Thoracic aorta (tissue), 2 donors: ENCODE measurements at places on chromosomes 16 and 17.

- DNase-seq = no peak
These were observed 9.9 kb upstream of the SPPL2C start for GRCh38 chr17:45834471-45835396.

DNA sequence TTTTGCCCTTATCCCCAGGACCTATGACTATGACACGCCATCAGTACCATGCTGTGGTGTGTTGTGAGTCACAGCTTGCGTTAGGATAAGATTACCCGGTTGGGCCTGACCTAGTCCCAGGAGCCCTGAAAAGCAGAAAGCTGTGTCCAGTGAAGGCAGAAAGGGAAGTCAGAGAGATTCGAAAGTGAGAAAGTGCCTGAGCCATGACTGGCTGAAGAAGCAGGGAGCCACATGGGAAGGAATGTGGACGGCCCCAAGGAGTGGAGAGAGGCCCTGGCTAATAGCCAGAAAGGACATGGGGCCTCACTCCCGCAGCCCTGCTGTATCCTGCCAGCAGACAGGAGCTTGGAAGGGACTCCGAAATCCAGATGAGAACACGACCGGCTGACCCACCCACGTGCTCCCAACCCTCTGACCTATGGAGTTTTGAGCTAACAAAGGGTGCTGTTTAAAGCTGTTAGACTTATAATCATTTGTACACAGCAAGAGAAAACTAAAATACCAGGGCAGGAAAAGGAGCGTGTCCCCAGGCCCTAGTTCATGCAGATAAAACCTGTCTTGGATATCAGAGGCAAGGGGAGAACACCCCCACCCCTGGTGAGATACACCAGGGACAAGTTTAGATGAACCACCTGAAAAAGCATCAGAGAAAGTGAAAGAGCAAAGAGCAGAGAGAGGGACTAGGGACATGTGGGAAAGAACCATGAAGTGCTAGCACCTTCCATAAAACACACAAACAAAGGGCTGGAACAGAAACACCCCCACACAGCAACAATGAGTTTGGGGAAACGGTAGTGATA, 115.3 kb downstream of the SLC39A11 start:
- DNase-seq = no peak

DNA sequence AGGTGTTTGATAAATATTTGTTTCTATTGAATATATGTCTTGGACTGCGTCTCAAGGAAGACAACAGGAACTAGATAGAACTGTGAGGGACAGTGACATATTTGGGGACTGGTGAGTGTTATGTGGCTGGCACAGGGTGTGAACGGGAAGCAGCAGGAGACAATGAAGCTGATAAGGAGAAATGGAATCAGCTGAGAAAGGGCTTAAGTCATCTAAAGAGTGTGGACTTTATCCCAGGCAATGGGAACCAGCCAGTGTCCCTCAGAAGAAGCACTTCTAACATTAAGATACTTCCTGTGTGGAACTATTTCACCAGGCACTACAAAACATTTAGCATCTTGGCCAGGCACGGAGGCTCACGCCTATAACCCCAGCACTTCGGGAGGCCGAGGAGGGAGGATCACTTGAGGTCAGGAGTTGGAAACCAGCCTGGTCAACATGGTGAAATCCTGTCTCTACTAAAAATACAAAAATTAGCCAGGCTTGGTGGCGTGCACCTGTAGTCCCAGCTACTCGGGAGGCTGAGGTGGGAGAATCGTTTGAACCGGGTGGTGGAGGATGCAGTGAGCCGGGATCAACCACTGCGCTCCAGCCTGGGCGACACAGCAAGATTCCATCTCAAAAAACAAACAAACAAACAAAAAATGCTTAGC, 41.2 kb downstream of the ARHGAP17 start:
- no peak for DNase-seq

DNA sequence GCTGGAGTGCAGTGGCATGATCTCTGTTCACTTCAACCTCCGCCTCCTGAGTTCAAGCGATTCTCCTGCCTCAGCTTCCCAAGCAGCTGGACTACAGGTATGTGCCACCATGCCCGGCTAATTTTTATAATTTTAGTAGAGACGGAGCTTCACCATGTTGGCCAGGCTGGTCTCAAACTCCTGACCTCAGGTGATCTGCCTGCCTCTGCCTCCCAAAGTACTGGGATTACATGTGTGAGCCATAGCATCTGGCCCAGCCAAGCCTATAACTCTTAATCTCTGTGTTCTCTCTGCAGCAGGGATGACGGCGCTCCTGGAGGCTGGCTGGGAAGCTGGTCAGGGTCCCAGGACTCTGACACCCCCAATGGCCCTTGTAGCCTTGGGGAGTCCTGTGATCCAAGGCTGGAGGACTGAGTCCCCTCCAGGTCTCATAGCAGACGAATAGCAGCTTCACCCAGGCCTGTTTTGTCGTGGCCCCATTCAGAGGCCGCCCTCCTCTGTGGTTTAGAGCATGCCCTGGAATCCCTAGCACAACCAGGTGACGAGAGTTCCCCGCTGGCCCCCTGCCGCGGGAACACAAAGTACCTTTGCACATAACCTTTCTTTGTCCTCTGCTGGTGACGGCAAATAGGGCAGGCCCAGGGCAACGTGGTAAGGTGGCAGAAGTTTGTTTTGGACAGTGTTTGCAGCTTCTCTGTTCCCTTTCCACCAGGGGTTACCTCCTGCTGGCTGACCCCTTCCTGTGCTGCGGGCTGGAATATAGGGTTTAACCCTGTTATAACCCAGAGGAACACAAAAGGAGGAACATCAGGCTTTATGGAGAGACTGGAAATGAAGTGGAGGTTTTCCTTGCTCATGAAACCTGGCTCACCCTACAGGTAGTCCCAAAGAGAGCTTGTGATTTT, 43.0 kb upstream of the TOB1 start:
- DNase-seq = no peak

DNA sequence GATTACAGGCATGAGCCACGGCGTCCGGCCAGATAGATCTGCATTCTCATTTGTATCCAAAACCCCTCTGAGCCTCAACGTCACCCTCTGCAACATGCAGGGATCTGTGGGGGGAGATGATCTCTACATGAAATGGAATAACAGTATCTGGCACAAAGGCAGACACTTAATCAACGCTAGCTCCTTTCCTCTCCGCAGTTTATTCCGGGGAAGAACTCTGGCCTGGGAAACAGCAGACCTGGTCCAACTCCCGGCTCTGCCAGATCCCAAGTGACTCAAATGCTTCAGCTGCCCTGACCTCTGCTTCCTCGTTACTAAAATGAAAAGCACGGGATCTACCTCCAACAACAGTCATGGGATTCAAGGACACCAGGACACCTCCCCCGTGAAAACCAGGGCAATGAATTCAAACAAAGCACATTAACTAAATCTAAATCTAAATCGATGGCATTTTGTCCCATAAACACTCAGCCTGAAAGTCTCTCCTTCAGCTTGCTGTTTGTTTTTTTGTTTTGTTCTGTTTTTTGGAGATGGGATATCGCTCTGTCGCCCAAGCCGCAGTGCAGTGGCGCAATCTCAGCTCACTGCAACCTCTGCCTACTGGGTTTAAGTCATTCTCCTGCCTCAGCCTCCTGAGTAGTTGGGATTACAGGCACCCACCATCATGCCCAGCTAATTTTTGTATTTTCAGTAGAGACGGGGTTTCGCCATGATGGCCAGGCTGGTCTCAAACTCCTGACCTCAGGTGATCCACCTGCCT, 78.2 kb downstream of the NXN start:
- DNase-seq = no peak

DNA sequence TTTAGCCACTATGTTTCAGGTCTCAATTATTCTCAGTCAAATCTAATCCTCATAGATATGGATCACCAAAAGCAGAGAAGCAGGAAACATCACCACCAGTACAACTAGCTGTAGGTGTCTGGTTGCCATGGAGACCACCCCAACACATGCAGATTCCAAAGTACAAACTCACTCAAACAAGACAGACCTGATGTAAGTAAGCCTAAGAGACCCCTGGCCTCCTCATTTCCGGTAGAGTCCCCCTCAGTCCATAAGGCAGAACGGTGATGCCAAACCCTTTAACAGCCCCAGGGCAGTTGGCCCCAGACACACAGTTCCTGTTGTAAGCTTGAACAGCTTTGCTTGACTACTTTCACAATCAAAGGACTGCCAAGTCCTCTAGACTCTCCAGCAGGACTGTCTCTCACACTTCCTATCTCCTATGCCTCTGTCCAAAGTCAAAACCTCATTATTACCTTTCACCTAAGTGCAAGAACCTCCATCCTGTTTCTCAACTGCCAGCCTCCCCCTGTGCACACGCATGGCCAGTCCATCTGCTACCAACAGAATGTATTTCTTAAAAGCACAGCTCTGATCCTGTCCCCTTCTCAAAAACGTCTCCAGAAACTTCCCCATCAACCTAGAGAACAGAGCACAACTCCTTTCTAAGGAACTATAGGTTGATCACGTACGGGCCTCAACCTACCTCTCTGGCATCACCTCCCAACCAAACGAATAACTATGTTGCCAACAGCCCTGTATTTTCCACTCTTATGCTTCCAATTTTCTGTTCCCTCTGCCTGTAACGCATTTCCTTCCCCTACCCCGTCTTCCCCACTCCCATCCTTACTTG, 23.9 kb downstream of the SLC39A11 start:
- no peak for DNase-seq

DNA sequence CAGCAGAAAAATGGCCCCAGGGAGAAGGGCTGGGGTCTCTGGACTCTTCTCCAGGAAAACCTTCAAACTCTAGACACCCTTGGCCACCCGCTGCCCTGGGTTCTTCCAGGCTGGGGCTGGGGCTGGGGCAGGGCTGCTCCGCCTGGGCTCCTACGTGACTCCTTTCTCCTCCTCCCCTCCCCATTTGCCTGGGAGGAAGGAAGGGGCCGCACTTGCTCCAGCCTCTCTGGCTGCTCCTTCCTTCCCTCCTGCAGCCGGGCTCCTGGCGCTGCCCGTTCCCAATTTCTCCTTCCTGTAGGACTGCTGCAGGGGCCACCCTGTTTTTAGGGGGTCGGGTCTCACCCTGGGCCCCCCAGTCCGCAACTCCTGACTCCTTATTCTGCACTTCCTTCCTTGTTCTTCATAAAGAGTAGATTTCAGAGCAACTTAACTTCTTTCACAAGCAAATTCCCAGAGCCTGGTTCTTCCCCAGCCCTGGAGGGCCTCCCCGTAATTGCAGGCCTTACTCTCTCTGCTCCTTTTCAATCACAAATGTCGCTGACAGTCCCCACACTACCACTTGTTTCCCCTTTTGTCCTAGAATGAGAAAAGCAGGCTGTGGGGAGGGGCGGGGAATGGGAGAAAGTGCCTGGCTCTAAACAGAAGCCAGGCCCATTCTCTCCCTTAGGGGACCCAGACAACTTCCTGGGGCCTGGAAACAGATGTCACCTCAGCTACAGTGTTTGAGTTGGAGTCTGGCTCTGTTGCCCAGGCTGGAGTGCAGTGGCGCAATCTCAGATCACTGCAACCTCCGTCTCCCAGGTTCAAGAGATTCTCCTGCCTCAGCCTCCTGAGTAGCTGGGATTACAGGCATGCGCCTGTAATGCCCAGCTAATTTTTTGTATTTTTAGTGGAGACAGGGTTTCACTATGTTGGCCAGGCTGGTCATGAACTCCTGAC, 137.8 kb downstream of the ENGASE start:
- no peak for DNase-seq

DNA sequence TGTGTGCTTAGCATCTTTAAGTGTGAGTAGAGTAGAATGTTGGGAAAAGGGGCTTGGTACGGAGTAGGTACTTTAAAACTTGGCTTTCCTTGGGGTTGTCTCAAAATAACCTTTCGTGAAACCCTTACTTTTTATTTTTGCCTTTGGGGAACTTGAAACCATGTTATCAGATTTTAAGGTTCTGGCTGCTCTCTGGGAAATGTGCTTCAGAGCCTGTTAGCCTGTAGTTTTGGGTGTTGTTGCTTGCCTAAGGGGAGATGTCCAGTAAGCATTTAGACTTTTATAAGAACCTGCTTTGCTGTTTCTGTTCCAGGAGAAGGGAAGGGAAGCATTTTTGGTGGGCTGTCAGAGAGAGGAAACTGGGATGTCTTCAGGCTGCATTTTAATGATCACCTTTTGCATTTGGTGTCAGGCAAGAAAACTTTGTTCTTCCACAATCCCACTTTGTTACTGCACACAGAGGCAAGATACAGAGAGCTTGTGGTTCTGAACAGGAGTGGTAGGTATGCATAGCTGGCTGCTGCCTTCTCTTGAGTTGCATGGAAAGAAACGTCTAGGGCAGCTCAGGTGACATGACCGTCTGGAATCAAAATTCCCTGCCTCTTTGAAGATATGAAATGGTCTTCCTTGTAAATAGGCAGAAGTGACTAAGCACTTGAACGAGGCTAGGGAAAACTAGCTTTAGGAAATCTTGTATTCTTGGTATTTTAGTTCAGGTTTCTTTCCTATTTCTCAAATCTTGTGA, 1.7 kb downstream of the RABEP1 start:
- DNase-seq = no peak

DNA sequence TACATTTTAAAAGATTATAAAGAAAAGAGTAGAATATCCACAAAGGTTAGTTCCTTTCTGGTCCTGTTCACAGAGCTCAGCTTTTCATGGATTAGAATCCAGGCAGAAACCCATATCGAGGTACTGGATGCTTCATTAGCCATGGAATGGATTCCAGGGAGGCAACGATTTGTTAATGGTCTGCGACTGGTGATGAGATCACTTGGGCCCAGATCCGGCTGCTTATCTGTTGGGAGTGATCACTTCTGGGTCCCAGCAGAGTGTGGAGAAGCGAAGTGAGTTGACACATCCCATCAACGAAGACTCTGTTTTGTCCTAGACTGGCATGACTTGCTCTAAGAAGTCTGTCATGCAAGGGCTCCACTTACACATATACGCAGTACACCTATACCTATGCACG, 165.8 kb downstream of the MAF start:
- no peak for DNase-seq
